ENCODE measurements at places on chromosomes 16 and 17.

GRCh38 chr16:87491522-87492290 lies 1.1 kb downstream of the ZCCHC14 start:
- DNase-seq = peak; percentile 11

DNA sequence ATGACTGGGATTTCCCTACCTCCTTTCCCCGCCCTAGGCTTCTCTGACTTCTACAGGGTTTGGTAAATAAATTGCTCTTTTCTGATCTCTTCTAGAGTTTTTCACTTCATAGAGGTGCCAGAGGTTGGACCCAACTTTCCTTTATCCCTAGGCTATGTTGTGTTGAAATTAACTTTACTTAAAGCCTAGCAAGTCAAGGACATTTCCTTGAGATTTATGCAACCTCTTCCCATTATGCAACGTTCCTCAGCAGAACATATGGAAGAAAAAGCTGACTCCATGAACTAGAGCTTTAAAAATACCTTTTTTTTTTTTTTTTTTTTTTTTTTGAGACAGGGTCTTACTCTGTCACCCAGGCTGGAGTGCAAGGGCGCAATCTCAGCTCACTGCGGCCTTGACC lies 15.5 kb downstream of the MPO start:
- no peak for DNase-seq

- no peak for DNase-seq
Observed at GRCh38 chr17:64005734-64006167, 7.6 kb downstream of the PRR29 start.

DNA sequence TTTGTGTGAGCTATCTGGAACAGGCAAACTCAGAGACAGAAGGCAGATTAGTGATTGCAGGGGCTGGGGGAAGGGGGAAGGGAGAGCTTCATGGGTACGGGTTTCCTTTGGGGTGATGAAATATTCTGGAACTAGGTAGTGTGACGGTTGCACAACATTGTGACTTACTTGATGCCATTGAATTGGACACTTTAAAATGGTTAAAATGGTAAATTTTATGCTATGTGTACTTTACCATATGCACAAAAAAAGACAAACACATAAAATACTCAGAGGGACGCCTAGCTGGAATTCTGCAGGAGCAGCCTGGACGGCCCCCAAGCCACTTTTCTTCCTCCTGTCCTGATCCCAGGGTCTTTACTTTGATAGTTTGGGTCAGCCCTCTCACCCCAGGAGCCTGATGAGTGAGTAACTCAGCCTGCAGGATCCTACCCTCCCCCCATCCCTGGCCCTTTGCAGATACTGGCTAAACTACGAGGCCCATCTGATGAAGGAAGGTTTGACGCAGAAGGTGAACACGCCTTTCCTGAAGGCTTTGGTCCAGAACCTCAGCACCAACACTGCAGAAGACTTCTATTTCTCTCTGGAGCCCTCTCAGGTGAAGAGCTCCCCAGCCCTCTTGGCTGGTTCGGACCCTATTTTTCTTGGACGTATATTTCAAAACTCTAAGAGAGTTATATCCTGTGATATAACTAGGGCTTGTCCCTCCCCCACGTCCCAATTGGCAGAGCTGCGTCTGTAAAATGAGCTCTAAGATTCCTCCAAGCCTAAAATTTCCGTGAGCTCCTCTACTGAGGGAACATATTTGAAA lies 7.8 kb downstream of the ADGRG3 start:
- DNase-seq = no peak

GRCh38 chr17:4530799-4531730 lies 24.1 kb downstream of the MYBBP1A start:
- DNase-seq = no peak

GRCh38 chr17:17824119-17824782 lies 12.5 kb downstream of the SREBF1 start:
- no peak for DNase-seq

DNA sequence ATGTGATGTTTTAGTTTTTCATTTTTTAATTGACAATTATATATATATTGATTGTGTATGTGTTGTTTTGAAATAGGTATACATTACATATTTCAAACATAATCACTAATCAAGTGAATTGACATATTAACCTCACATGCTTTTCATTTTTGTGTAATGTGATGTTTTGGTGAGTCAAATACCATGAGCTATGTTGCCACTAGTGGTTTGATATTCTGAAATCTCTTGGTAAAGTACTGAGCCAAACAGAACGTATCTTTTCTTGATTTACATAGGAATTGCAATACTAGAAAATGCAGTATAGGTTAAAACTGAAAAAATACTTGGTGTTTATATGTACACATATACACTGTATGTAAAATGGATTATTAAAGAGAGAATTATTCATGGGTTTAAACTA lies 65.2 kb upstream of the SIAH1 start:
- DNase-seq = no peak

- no peak for DNase-seq
Observed at GRCh38 chr17:56838687-56839086, 4.7 kb downstream of the DGKE start.

- peak; percentile 75 for DNase-seq
Observed at GRCh38 chr17:48577946-48578615, at the start of gene HOXB4. TSS of gene HOXB4 (minus strand) at chr17:48578350. CDS start at chr17:48578319, 31 bp downstream.

GRCh38 chr16:2143878-2144485 lies 4.4 kb upstream of the RAB26 start:
- no peak for DNase-seq

DNA sequence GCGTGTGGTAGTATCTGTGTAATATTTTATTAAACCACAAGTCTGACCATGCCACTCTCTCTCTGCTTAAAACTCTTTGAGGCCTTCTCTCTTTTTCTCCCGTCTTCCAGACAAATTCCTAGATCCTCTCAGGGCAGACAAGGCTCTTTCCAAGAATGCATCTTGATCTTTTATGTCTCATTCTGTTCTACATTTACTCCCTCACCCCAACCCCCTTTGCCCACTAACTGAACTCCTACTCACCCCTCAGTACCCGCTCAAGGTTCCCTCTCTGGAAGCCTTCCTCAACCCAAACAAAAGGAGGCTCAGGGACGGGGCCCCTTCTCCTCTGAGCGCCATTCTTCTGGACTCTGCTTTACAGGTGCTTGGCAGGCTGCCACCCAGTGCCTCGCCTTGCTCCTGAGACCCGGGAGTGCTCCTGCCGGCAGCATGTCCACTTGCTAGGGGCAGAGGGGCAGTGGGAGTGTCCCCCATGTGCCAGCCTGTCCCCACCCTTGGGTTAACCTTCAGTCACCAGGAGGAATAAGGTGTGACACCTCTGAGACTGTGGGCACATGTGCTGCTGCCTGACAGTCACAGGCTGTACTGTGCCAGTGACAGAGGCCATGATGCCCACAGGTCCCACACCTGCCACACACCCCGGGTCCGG lies 9.2 kb downstream of the SLC13A2 start:
- DNase-seq = no peak

DNA sequence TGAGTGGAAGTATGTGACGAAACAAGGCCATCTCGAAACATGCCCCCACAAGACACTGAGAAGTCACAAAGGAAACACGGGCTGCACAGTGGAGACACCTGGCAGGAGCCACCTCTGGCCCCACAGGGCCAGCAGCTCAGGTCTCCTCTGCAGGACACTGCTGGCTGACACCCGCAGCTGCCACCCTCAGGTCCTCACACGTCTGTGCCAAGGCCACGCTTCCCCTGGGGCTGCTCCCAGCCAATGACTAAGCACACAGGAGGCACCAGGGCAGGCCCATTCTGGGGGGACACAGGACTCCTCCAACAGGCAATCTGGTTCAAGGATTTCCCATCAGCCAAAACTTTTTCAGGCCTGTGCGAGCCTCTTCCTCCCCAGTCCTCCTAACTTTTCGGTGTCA lies 36.4 kb downstream of the MBTPS1 start:
- DNase-seq = no peak

- peak; percentile 72 for DNase-seq
Observed at GRCh38 chr17:65173284-65173793, 36.2 kb downstream of the RGS9 start.

DNA sequence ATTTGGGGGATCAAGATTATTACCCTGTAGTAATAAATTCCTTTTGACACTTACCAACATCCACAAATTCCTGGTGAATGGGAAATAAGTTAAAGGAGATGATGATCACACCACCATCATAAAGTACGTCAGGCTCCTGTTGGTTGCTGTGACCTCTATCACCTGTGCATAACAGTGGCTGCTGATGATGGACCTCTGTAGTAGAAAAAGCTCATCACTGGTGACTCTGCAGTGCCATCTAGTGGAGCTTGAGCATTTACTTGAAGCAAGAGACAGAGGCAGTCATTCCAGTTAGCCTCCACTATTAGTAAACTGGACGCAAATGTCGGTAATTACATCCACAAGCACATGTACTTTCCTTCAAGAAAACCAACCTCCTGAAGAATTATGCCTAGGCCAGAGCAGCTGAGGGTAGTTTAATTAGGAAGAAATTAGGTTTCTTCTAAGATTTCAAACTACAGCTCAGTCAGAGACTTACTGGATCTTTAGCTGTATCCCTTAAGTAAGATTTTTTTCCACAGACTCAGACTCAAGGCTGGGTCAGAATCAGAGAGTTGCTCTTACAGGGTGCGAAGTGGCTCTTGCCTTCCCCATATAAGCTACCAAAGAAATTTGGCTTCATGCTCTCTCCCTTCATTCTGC lies 39.3 kb downstream of the CYB561 start:
- peak; percentile 81 for DNase-seq

- peak; percentile 78 for DNase-seq
Observed at GRCh38 chr16:70737377-70738082, 51.7 kb upstream of the MTSS2 start.

DNA sequence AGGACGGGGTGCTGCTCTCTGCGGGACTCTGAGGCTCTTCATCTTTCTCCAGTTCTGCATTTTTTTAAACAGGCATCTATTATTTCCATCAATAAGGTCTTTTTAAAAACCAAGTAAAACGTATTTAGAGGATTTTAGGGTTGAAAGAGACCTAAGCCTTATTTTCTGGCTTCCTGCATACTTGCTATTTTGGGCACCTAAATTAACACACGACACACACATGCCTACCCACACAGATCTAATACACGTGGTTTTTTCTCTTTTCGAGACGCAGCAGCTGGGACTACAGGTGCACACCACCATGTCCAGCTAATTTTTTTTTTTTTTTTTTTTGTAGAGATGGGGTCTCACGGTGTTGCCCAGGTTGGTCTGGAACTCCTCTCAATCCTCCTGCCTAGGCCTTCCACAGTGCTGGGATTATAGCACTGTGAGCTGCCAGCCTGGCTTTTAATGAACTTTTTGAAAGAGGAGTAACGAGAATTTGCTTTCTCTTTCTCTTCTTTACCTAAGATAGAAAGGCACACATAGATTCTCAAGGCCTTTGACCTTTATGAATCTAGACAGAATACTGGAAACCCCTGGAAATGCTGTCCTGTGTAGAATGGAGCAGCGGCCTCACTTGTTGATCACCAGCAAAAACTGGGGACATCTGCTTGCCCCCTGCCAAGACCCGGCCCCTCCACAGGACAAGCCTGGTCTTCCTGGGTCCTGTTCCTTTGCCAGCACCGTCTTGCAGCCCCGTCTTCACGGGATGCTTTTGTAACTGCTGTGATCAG lies 13.8 kb downstream of the DNAAF8 start:
- no peak for DNase-seq

DNA sequence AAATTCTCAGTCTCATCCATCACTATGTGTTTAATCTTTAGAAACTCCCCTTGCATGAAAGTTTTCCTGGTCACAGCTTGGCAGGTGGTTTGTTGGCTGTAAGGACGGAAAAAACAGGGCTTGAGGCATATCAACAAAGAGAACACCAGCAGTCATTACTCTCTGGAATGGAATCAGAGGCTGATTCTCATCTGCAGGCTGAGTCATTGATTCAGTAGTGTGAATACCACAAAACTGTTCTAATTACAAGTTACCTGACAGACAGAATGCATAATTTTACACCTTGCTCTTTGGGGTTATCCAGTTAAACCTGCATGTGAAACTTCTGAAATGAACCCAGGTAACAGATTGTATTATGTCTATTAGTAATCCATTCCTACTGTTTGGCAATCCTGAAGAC lies 11.5 kb upstream of the SLFN12L start:
- DNase-seq = no peak

- DNase-seq = peak; percentile 80
Observed at GRCh38 chr17:29589524-29590410, at the start of gene GIT1. TSS of gene GIT1 (minus strand) at chr17:29589648. CDS start at chr17:29589378, 270 bp downstream.

- no peak for DNase-seq
Observed at GRCh38 chr16:71459510-71459909, 2.5 kb downstream of the ZNF23 start.

GRCh38 chr17:81527591-81528383 lies at the start of gene FSCN2:
TSS of gene FSCN2 (plus strand) at chr17:81528377. CDS start at chr17:81528532, 155 bp downstream.
- no peak for DNase-seq

GRCh38 chr17:69198238-69198637 lies 30.4 kb downstream of the ABCA10 start:
- DNase-seq = no peak

DNA sequence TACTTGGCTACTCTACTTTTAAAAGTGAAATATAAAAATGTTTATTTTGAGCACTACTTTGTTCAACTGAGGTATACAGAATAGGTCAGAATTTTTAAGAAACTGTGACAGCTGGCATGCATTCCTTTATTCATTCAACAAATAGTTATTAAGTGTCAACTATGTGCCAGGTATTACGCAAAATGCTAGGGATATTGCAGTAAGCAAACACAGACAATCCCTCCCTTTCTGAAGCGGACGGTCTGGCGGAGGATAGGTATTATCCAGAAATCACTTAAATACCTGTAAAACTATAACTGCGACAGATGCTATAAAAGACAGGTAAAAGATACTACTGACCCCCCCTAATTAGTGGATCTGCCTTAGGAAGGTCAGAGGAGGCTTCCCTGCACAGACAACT lies 26.1 kb downstream of the METTL16 start:
- no peak for DNase-seq

DNA sequence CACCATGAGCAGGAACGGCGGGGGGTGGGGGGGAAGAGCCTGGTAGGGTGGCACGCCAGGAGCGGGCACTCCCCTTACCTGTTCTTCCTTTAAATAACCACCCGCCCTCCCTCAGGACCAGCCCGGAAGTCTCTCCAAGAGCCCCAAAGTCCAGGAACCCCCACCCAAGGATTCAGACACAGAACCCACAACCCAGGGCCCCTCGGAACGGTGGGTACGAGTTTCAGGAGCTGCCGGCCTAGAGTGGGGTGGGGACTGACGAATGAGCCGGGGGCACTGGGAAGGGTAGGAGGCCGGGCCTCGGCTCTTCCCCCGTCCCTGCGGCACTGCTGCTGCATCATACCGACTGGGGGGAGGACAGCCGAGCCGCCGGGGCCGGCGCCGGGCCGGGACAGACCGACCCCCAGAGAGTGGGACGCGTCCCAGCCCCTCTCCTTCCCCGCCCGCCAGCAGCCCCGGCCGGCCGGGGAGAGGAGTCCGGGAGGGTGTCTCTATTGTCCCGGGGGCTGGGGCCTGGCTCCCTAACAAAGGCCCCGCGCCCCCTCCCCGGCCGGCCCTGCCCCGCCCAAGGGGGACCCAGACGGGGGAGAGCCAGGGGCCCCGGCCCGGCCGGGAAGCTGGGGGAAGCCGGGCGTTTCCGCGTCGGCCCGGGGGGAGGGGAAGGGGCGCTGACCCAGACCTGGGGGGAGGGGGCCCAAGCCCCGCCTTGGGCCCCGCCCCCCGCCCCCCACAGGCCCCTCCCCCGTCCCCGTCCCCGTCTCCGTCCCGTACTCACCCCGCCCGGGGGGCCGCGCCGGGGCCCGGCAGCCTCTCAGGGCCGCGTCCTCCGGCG lies 747 bp downstream of the ATXN7L3 start:
- DNase-seq = peak; percentile 49
